Endodermal cell (in vitro differentiated cells): ENCODE measurements at places on chromosomes 6 and 20.

GRCh38 chr20:46230801-46231282 is 77.5 kb downstream of the CDH22 start:
- DNase-seq, result peak; percentile 93
- no peaks in the 10 kb centered on the region for H3K4me1 ChIP-seq
- H3K27me3 ChIP-seq, result peaks cover 16% of the 10 kb centered on the region

DNA sequence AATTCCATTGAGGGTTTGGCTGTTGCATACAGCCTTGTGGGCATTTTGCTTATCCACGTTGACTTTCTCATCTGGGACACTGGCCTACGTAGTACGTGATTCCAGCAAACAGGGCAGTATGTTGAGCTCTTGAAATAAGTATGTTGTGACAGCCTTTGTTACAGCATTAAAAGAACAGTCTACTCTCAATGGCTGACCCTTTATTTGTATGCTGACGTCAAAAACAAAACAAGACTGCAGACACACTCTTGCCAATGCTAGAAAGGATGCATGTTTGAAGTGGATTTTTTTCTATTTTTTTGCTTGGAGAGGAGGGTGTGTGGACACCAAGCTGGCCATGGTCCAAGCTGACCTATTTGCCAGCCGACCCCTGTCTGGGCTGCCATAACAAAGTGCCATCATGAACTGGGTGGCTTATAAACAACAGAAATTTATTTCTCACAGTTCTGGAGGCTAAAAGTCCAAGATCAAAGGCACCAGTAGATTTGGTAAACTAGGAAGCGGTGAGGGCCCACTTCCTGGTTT is 10.8 kb upstream of the SNHG17 start:
- H3K4me3 ChIP-seq, result peak overlapping the region; percentile 88
- peaks cover 14% of the 10 kb centered on the region for H3K4me1 ChIP-seq
- H3K36me3 ChIP-seq, result peaks cover 18% of the 10 kb centered on the region
- H3K27me3 ChIP-seq, result no peaks in the 10 kb centered on the region

DNA sequence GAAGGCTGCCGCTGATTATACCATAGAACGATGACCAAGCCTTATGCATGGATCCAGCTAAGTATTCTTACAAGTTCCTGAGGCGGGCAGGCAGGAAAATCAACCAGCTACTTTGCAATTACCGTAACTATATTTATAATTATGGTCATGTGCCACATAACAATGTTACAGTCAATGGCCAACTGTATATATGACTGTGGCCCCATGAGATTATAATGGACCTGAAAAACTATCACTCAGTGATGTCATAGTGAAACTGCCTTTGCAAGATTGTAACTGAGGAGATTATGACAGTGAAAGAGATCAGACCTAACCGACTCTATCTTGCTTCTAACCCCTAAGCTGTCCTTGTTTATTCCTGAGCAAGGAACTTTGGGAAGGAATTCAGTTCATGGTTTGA is 33.1 kb upstream of the FAM135A start:
- no peaks in the 10 kb centered on the region for H3K4me1 ChIP-seq
- H3K36me3 ChIP-seq, result no peaks in the 10 kb centered on the region
- H3K27me3 ChIP-seq, result no peaks in the 10 kb centered on the region
- no peak for DNase-seq

GRCh38 chr6:123716506-123716905 is 79.8 kb upstream of the TRDN start:
- no peaks in the 10 kb centered on the region for H3K36me3 ChIP-seq
- H3K27ac ChIP-seq, result no peak overlapping the region
- no peaks in the 10 kb centered on the region for H3K27me3 ChIP-seq
- no peak overlapping the region for H3K4me3 ChIP-seq

DNA sequence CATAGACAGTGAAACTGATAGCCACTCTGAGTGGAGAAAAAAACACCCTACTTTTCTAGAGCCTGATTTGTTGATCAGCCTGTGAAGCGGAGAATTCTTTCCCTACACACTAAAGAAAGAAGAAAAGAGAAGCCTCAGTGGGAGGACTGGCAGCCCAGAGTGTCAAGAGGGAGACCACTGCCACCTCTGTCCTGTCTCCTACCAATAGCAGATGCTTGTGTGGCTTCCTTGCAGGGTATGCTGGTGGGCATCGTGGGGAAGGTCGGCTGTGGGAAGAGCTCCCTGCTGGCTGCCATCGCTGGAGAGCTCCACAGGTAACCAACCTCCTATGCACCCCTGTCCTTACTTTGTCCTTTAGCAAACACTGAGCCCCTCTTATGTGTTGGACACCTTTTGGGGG is 10.4 kb downstream of the ABCC10 start:
- H3K36me3 ChIP-seq, result peaks cover 26% of the 10 kb centered on the region
- DNase-seq, result no peak
- H3K27ac ChIP-seq, result no peak overlapping the region
- H3K27me3 ChIP-seq, result no peaks in the 10 kb centered on the region

DNA sequence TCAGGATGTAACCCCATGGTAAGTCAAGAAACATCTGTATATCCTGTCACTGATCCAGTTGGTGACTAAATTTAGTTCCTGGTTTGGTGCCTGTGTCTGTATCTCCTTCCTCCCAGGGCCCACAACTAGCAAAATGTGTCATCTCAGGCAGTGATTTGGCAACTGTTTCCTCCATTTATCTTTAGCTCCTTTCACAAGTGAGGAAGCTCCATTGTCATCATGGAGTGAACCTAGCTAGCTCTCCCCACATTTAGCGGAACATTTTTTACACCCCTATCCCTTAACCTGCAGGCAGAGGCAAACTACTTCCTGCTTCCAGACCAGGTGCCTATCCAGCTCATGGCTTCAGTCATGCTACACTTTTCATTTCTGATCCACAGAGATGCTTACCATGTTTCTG is 99.5 kb downstream of the IPCEF1 start:
- no peak overlapping the region for H3K27ac ChIP-seq
- H3K36me3 ChIP-seq, result no peaks in the 10 kb centered on the region
- no peak overlapping the region for H3K4me3 ChIP-seq
- H3K27me3 ChIP-seq, result no peaks in the 10 kb centered on the region
- H3K4me1 ChIP-seq, result no peaks in the 10 kb centered on the region

DNA sequence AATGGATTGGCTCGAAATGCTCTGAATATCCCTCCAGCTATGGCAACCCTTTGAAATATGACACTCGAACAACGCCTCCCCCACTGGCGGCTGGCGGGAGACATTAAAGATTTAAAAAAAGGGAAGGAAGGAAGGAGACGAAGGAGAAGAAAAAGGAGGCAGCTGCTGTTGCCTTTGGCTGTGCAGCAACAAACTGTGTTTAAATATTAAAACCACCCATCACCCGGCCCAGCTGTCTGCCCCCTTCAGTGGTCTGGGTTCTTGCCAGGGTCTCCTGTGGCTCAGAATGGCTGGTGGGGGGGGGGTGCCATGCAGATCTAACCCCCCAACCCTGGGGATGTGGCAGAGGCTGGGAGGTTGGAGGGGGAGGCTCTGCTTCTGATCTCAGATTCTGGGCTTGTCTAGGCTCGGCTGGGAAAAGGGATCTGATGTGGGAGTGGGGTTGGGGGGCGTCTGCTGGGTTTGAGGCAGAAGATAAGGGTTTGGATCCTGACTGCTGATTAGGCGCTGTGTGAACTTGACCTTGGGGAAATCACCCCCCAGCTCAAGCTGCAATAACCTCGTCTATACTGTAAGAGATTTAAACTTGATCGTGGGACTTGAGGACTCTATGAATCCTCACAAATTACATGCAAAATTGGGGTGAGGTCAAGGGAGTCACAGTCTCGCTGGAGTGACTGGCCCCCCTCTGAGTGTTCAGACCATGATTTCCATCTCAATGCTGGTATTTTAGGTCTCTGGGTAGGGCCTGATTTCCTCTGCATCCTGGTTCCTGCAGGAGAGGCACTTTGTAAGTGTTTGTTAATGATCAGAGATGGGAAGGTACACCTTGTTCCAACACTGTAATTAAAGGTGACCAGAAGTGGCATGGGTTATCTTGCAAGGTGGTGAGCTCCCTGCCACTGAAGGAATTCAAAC is 40.3 kb upstream of the BLCAP start:
- H3K4me1 ChIP-seq, result no peaks in the 10 kb centered on the region
- peak; percentile 73 for DNase-seq
- H3K27me3 ChIP-seq, result no peaks in the 10 kb centered on the region
- peak overlapping the region; percentile 83 for H3K27ac ChIP-seq
- H3K36me3 ChIP-seq, result no peaks in the 10 kb centered on the region
- no peak overlapping the region for H3K4me3 ChIP-seq

DNA sequence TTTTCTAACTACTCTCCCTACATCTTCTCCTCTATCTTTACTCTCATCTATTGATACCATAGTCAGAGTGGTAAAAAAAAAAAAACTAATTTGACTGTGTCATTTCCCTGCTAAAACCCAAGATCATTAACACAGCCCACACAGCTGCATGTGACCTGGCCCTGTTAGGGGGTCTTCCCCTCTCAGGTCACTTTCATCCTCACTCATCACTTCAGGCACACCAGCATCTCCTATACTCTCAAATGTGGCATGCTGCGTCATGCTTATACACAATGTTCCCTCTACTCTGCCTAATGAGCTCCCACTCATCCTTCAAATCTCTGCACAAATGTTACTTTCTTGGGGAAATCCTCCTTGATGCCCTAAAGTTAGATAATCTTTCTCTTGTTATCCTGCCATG is 86.8 kb downstream of the CDK19 start:
- peaks cover 3% of the 10 kb centered on the region for H3K36me3 ChIP-seq
- no peak overlapping the region for H3K27ac ChIP-seq

GRCh38 chr6:128438393-128438792 is 82.0 kb downstream of the PTPRK start:
- H3K4me3 ChIP-seq, result no peak overlapping the region
- no peak for DNase-seq
- H3K4me1 ChIP-seq, result no peaks in the 10 kb centered on the region
- no peak overlapping the region for H3K27ac ChIP-seq
- H3K36me3 ChIP-seq, result no peaks in the 10 kb centered on the region

GRCh38 chr20:26276554-26277210 is 580.0 kb upstream of the ZNF337 start:
- H3K27me3 ChIP-seq, result no peaks in the 10 kb centered on the region
- H3K36me3 ChIP-seq, result no peaks in the 10 kb centered on the region
- no peak overlapping the region for H3K4me3 ChIP-seq
- DNase-seq, result peak; percentile 52
- no peak overlapping the region for H3K27ac ChIP-seq

GRCh38 chr6:69706724-69707123 is 90.1 kb downstream of the LMBRD1 start:
- peaks cover 19% of the 10 kb centered on the region for H3K36me3 ChIP-seq
- H3K27me3 ChIP-seq, result no peaks in the 10 kb centered on the region
- DNase-seq, result no peak
- H3K27ac ChIP-seq, result no peak overlapping the region

- H3K27me3 ChIP-seq, result peaks cover 36% of the 10 kb centered on the region
- no peaks in the 10 kb centered on the region for H3K36me3 ChIP-seq
- H3K4me3 ChIP-seq, result no peak overlapping the region
- no peak overlapping the region for H3K27ac ChIP-seq
- DNase-seq, result no peak
These were observed 149.8 kb downstream of the BTBD9 start for GRCh38 chr6:38489951-38490350.

DNA sequence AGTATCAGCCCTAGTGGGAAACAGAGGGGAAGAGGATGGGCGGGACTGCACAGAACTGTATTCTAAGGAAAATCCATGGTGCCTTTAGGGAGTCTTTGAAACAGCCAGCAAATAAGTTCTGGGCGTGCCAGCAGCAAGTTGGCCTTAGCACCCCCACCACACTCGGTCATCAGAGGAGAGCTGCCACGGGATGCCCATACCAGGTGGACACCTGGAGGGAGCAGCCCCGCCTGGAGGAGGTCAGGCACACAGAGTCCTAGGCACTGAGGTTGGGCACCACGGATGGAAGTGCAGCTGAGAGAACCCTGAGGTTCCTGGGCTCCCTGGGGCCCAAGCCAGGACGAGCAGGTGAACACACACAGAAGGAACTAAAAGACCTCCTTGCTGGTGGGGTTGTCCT is 180.8 kb upstream of the PROKR2 start:
- DNase-seq, result no peak
- no peaks in the 10 kb centered on the region for H3K36me3 ChIP-seq
- no peak overlapping the region for H3K4me3 ChIP-seq
- no peaks in the 10 kb centered on the region for H3K4me1 ChIP-seq

- H3K4me3 ChIP-seq, result no peak overlapping the region
- H3K36me3 ChIP-seq, result no peaks in the 10 kb centered on the region
- no peak for DNase-seq
- H3K4me1 ChIP-seq, result no peaks in the 10 kb centered on the region
These were observed 84.9 kb upstream of the SCAF8 start for GRCh38 chr6:154648188-154648887.

GRCh38 chr6:139943391-139943790 is 568.9 kb upstream of the CITED2 start:
- no peak for DNase-seq
- H3K4me3 ChIP-seq, result no peak overlapping the region
- no peaks in the 10 kb centered on the region for H3K36me3 ChIP-seq
- H3K27ac ChIP-seq, result no peak overlapping the region
- no peaks in the 10 kb centered on the region for H3K4me1 ChIP-seq
- no peaks in the 10 kb centered on the region for H3K27me3 ChIP-seq

- no peaks in the 10 kb centered on the region for H3K36me3 ChIP-seq
- peak; percentile 87 for DNase-seq
- no peaks in the 10 kb centered on the region for H3K27me3 ChIP-seq
- no peaks in the 10 kb centered on the region for H3K4me1 ChIP-seq
- H3K27ac ChIP-seq, result no peak overlapping the region
These were observed 117.3 kb downstream of the OPRM1 start for GRCh38 chr6:154156135-154156896.

- no peaks in the 10 kb centered on the region for H3K27me3 ChIP-seq
- no peak overlapping the region for H3K4me3 ChIP-seq
- peak; percentile 63 for DNase-seq
- peaks cover 21% of the 10 kb centered on the region for H3K4me1 ChIP-seq
- H3K27ac ChIP-seq, result no peak overlapping the region
These were observed 26.5 kb downstream of the PDE10A start for GRCh38 chr6:165636402-165637048.

DNA sequence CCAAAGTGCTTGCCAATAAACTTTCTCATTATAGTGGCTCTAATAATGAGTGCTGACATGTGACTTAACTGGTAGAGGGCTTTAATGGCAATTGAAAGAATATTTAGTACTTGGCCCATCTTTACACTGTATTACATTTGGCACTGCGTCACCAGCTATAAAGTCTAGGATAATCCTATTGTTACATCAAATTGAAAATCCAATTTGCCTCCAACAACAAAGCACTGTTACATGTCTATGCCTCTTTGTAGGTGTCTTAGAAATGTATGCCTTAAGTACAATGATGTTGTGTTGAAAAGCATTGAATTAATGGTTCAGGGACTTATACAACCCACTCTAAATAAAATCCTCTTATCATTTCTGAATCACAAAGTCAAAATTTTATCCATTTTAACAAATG is 420.4 kb upstream of the JAG1 start:
- H3K27ac ChIP-seq, result no peak overlapping the region
- no peak for DNase-seq
- no peaks in the 10 kb centered on the region for H3K4me1 ChIP-seq
- H3K4me3 ChIP-seq, result no peak overlapping the region
- no peaks in the 10 kb centered on the region for H3K36me3 ChIP-seq

- H3K27me3 ChIP-seq, result no peaks in the 10 kb centered on the region
- no peaks in the 10 kb centered on the region for H3K4me1 ChIP-seq
- no peak overlapping the region for H3K4me3 ChIP-seq
- no peak overlapping the region for H3K27ac ChIP-seq
- no peaks in the 10 kb centered on the region for H3K36me3 ChIP-seq
These were observed 177.2 kb upstream of the ASCC3 start for GRCh38 chr6:101058296-101058695.
